ENCODE measurements at places on chromosomes 4 and X.

- DNase-seq = no peak
These were observed 24.4 kb upstream of the MAP7D3 start for GRCh38 chrX:136275553-136275952.

GRCh38 chr4:158782551-158783360 is 13.9 kb downstream of the FNIP2 start:
- DNase-seq = no peak

DNA sequence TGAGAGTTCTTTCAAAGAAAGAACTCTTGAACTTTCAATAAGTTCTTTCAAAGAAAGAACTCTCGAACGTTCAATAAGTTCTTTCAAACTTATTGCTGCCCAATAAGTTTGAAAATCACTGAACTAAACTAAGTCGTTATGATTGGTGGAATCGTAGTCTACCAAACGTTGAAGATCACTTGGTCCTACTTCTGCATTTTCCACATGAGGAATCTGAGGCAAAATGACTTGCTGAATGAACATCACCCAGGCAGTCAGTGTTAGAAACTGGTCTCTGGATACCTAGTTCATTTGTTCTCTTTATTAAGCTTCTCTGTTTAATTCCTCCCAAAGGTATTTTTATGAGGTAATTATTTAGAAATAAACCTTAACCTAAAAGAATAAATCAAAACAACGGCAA is 7.1 kb upstream of the CNOT6L start:
- no peak for DNase-seq

GRCh38 chrX:131841496-131842437 is 181.3 kb upstream of the STK26 start:
- DNase-seq = peak; percentile 53

DNA sequence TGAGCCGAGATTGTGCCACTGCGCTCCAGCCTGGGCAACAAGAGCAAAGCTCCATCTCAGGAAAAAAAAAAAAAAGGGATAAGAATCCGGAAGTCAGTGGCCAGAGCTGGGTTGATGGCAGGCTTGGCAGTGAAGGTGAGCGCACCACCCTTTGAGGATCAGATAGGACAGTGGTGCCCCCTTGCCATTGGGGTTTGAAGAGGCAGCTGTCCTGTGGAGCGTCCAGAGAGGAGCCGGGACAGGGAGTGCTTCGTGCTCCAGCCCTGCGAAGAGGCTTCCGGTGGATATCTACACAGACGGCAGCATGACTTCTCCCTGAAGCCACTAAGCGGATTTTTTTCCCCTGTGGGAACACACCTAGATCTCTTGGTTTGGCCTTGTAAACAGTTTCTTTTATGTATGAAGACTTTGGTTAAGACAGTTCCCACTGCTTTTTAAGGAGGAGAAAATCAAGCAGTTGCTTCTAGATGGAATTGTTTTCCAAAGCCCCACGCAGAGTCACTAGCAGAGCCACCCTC is 6.5 kb downstream of the TBC1D14 start:
- no peak for DNase-seq

- no peak for DNase-seq
These were observed 296.2 kb upstream of the FAT1 start for GRCh38 chr4:187019896-187020295.

DNA sequence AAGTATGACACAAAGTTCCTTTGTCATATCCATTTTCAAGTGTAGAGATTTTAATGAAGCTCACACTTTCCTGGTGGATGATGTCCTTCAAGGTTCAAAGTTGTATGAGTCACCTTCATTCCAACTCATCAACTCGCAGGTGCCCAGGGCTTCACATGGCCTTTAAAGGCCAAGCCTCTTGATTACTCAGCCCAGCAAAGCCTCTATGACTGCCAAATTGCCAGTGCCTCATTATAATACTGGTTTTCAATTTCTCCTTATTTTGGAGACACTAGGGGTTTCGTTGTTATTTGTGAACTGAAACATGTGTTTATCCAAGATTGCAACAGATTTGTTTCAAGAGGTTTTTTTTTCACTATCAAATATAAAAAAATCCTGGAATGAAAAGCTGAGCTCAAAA is 45.9 kb upstream of the PPP3CA start:
- DNase-seq = no peak

All from CD4-positive, alpha-beta T cell (primary cell).